Tibial nerve (tissue), 4 donors: ENCODE measurements at places on chromosomes 2 and 18.

- no peak for DNase-seq
- H3K4me1 ChIP-seq = no peaks in the 10 kb centered on the region
- H3K36me3 ChIP-seq = no peaks in the 10 kb centered on the region
Observed at GRCh38 chr2:169221745-169222369, 140.5 kb downstream of the LRP2 start.

DNA sequence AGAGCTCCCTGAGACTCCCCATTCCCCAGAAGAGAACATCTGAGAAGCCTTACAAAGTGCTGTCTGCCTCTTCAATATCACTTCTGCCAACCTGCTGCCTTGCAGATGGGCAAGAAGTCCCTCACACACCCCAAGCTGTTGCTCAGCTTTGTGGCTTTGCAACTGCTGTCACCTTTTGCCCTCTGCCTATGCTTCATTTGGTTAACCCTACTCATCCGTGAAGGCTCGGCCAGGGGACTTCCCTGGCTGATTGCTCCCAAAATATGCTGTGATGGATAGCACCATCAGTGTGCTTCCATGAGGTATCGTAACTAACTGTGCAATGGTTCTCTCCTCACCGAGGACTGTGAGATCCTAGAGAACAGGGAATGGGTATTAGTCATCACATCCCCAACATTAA is 88.9 kb upstream of the CYP1B1 start:
- H3K4me3 ChIP-seq = no peak overlapping the region
- DNase-seq = no peak
- H3K4me1 ChIP-seq = peaks cover 5% of the 10 kb centered on the region
- no peaks in the 10 kb centered on the region for H3K27me3 ChIP-seq
- H3K27ac ChIP-seq = no peak overlapping the region

- no peaks in the 10 kb centered on the region for H3K36me3 ChIP-seq
- no peak overlapping the region for H3K4me3 ChIP-seq
- no peaks in the 10 kb centered on the region for H3K27me3 ChIP-seq
- no peak overlapping the region for H3K27ac ChIP-seq
- no peak for DNase-seq
Observed at GRCh38 chr2:21841341-21841740, 717.6 kb downstream of the TDRD15 start.

DNA sequence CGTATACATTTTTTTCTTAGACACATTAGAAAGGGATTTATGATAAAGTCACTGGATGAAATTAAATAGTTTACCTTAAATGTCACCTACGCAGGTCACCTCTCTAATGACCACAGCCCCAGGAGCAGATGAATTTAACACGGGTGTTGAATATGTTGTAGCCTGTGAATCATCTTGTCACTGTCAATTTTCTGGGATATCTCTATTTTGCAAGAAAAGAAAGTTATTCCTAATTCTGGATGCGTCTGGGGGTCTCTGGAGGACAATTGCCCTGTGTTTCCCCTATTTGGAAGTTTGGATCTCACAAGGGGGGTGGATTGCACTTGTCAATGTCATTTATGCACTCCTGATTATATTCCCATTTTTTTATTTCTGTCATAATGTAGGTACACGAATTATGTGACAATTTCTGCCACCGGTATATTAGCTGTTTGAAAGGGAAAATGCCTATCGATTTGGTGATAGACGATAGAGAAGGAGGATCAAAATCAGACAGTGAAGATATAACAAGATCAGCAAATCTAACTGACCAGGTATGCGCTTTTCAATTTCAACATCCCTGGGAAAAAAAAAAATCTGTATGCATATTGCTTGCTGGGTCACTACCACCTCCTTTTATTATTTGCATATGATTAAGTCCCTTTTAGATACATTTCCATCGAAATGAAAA is 7.7 kb downstream of the MEIS1 start:
- no peak overlapping the region for H3K4me3 ChIP-seq
- peaks cover 17% of the 10 kb centered on the region for H3K27me3 ChIP-seq
- H3K27ac ChIP-seq = no peak overlapping the region
- peaks cover 32% of the 10 kb centered on the region for H3K36me3 ChIP-seq

DNA sequence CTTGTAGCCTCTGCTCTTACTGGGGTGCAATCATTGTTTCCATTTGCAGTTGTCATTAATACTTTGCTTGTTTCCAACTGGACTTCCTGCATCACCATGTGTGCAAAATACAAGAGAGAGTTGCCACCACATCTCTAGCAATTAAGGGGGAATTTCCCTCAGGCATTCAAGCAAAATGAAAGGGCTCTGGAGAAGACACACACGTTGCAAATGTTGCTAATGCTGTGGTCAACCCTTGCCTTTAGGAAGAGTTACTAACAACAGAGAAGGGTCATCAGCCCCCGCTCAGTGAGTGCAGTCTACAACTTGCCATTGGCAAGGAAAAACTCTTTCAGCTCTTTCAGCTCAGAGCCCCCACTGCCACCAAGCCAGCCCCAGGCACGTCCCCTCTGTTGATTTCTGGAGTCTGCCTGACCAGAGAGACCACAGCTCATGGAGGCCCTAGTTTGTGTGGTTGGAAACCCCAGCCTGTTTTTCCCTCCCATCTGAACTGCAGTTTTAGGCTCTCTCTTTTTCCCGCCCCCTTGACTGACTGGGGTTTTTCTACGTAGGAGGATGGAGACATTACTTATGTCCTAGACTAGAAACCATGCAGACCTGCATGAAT is 25.9 kb upstream of the GPR45 start:
- no peaks in the 10 kb centered on the region for H3K36me3 ChIP-seq
- no peaks in the 10 kb centered on the region for H3K4me1 ChIP-seq
- H3K27ac ChIP-seq = no peak overlapping the region
- no peak overlapping the region for H3K4me3 ChIP-seq
- no peaks in the 10 kb centered on the region for H3K27me3 ChIP-seq
- DNase-seq = no peak

GRCh38 chr2:241082341-241083090 is 19.6 kb downstream of the MTERF4 start:
- H3K36me3 ChIP-seq = peaks cover 5% of the 10 kb centered on the region
- no peak overlapping the region for H3K27ac ChIP-seq
- H3K4me1 ChIP-seq = no peaks in the 10 kb centered on the region
- DNase-seq = no peak
- H3K27me3 ChIP-seq = no peaks in the 10 kb centered on the region
- no peak overlapping the region for H3K4me3 ChIP-seq

- DNase-seq = no peak
- no peaks in the 10 kb centered on the region for H3K4me1 ChIP-seq
- H3K27ac ChIP-seq = no peak overlapping the region
- H3K4me3 ChIP-seq = no peak overlapping the region
- H3K27me3 ChIP-seq = no peaks in the 10 kb centered on the region
Observed at GRCh38 chr2:171390941-171391516, 42.8 kb downstream of the METTL8 start.

GRCh38 chr2:64139956-64140355 is 4.3 kb downstream of the PELI1 start:
- DNase-seq = no peak
- no peaks in the 10 kb centered on the region for H3K4me1 ChIP-seq
- H3K27ac ChIP-seq = peak overlapping the region; percentile 100
- no peak overlapping the region for H3K4me3 ChIP-seq

DNA sequence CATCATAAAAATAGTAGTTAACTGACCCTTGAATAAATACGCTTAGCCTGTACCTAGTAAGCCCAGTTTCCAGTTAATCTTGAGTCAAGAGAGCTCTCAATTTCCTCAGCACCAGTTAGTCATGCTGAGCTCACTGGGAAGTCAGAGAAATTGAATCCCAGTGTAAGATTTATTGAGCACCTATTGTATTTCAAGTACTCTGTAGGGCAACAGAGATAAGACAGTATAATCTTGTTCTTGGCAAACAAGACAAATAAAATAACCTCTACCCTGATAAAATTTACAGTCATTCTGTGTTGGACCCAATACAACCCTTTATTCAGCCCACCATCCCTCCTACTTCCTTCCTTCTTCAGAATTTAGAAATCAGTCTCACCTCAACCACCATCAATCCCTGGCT is 71.9 kb upstream of the NRP2 start:
- no peak overlapping the region for H3K4me3 ChIP-seq
- no peaks in the 10 kb centered on the region for H3K27me3 ChIP-seq
- no peak overlapping the region for H3K27ac ChIP-seq
- no peaks in the 10 kb centered on the region for H3K36me3 ChIP-seq
- H3K4me1 ChIP-seq = no peaks in the 10 kb centered on the region

DNA sequence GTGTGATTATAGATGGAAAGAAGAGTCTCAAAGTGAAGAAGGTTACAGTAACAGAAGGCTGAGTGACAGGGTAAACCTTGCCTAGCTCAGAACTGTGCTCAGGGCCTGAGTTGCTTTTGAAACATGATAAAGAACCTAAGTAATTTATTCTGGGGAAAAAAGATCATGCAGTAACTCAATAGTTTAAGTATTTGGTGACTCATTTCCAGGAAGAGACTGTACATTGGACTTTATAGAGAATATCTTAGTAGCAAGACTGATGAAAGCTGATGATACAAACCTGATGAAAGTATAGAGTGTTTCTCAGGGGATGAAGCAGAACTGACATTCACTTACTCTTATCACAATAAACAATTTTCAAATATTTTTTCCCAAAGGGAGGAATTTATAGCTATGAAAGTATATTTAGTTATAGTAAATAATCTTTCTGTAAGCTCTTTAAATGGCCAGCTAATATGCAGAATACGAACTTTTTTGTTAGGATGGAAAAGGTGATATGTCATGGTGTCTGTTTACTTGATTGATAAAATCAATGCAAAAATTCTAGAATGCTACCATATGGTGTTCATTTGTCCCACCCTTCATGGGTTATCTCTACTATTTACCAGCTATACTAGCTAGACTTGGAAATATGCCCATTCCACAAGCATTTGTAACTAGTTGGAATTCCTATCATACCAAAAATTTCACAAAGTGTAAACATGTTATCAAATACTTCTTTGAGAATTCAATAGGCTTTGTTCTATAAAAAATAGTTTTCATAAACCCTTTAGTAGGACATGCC is 1265.5 kb upstream of the ACVR2A start:
- no peaks in the 10 kb centered on the region for H3K36me3 ChIP-seq
- no peak overlapping the region for H3K4me3 ChIP-seq
- no peaks in the 10 kb centered on the region for H3K4me1 ChIP-seq
- H3K27me3 ChIP-seq = no peaks in the 10 kb centered on the region
- H3K27ac ChIP-seq = no peak overlapping the region
- no peak for DNase-seq

- no peaks in the 10 kb centered on the region for H3K4me1 ChIP-seq
- no peaks in the 10 kb centered on the region for H3K27me3 ChIP-seq
- H3K36me3 ChIP-seq = no peaks in the 10 kb centered on the region
- H3K27ac ChIP-seq = no peak overlapping the region
Observed at GRCh38 chr2:4499316-4500030, 796.1 kb downstream of the DCDC2C start.

DNA sequence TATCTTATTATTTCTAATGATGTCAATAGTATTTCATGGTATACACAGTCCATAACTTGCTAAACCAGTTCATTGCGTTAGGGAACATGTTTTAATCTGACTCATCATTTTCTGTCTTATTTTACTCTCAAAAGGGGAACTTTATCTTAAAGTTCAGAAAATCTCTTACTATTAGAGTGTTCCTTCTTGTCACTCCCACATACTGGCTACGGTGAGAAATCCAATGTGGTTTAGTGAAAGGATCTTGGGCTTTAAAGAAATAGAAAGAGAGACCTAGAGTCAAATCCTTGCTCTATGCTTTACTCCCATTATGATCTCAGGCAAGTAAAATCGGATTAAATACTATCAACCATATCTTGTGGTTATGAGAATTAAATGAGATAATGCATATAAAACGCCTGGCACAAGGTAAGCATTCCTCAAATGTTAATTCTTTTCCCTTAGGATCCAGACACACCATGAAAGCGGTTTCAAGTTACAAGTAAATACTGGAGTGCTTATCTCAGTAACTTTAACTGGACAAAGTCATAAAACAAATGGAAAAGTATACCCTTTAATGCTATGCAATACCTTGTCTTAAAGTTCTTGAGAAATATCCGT is 576.0 kb downstream of the ARHGAP15 start:
- no peak overlapping the region for H3K4me3 ChIP-seq
- no peak for DNase-seq
- H3K36me3 ChIP-seq = no peaks in the 10 kb centered on the region
- no peak overlapping the region for H3K27ac ChIP-seq
- H3K4me1 ChIP-seq = peaks cover 47% of the 10 kb centered on the region

- no peak overlapping the region for H3K4me3 ChIP-seq
- no peaks in the 10 kb centered on the region for H3K4me1 ChIP-seq
- H3K36me3 ChIP-seq = no peaks in the 10 kb centered on the region
- no peak for DNase-seq
Observed at GRCh38 chr2:20797096-20797495, 25.8 kb downstream of the LDAH start.

- no peak overlapping the region for H3K4me3 ChIP-seq
- no peak for DNase-seq
- peaks cover 4% of the 10 kb centered on the region for H3K4me1 ChIP-seq
- no peaks in the 10 kb centered on the region for H3K27me3 ChIP-seq
- H3K36me3 ChIP-seq = no peaks in the 10 kb centered on the region
Observed at GRCh38 chr2:45808294-45808800, 156.9 kb downstream of the PRKCE start.

- no peaks in the 10 kb centered on the region for H3K36me3 ChIP-seq
- H3K4me3 ChIP-seq = no peak overlapping the region
- H3K4me1 ChIP-seq = no peaks in the 10 kb centered on the region
- no peaks in the 10 kb centered on the region for H3K27me3 ChIP-seq
- DNase-seq = no peak
Observed at GRCh38 chr2:119112770-119113488, 45.6 kb downstream of the C1QL2 start.

DNA sequence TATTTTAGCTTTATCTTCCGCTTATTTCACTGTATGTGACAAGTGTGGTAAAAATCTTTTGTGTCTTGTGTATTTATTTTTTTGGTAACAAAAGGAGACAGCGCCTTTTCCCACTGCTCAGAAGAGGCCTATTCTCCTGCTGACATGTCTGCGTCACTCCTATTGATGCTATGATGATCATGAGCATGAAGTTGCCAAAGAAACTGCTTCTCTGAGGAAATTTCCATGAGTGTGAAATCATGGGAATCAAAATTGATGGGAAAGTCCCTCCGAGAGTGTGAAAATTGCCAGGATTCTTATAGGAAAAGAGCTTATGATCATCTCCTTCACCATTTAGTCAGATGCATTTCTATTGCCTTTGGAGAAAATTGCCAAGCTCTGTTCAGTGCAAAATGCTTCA is 36.5 kb upstream of the DARS1 start:
- H3K4me3 ChIP-seq = no peak overlapping the region
- H3K27me3 ChIP-seq = no peaks in the 10 kb centered on the region
- no peaks in the 10 kb centered on the region for H3K4me1 ChIP-seq
- H3K36me3 ChIP-seq = no peaks in the 10 kb centered on the region
- H3K27ac ChIP-seq = no peak overlapping the region

DNA sequence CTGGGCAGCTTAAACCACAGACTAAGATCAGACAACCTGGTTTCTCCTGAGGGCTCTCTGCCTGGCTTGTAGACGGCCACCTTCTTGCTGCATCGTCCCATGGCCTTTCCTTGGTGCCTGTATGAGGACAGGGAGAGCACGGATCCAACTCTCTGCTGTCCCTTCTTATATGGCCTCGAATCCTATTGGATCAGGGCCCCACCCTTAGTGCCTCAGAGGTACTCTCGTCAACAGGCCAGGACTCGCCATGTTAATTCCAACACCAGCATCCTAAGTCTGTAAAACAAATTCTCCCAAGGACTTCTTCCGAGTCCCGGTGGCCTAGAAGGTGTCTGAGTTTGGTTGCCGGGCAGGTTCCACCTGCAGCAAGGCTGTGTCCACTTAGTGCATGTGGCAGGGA is 40.2 kb downstream of the ATP6V1C2 start:
- no peaks in the 10 kb centered on the region for H3K36me3 ChIP-seq
- peaks cover 6% of the 10 kb centered on the region for H3K4me1 ChIP-seq
- H3K27ac ChIP-seq = no peak overlapping the region
- no peak overlapping the region for H3K4me3 ChIP-seq
